Epithelial cell of esophagus (primary cell): ENCODE measurements at places on chromosomes 16 and 17.

DNA sequence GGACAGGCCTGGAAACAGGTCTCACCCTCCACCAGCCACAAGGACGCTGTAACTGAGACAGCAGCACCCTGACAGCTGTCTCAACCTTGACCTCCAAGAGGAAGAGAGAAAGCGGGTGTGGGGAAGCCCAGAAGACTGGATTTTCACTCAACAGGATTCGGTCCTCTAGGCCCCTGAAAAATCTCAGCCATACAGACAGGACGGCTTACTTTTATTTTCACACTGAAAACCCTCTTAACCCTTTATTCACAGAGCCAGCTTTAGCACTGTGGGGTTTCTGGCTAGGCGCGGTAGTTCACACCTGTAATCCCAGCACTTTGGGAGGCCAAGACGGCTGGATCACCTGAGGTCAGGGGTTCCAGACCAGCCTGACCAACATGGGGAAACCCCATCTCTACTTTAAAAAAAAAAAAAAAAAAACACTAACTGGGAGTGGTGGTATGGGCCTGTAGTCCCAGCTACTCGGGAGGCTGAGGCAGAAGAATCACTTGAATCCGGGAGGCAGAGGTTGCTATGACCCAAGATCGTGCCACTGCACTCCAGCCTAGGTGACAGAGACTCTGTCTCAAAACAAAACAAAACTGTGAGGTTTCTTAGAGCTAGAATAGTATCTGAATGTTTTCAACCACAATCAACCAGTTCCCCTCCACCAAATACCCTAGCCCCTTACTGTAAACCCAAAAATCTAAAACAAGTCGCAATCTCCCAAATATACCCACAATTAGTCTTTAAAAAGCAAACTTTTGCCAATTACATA, 5.3 kb downstream of the ANKRD11 start:
- no peak for DNase-seq

- DNase-seq = no peak
Observed at GRCh38 chr17:13244513-13244912, 226.7 kb upstream of the ELAC2 start.

DNA sequence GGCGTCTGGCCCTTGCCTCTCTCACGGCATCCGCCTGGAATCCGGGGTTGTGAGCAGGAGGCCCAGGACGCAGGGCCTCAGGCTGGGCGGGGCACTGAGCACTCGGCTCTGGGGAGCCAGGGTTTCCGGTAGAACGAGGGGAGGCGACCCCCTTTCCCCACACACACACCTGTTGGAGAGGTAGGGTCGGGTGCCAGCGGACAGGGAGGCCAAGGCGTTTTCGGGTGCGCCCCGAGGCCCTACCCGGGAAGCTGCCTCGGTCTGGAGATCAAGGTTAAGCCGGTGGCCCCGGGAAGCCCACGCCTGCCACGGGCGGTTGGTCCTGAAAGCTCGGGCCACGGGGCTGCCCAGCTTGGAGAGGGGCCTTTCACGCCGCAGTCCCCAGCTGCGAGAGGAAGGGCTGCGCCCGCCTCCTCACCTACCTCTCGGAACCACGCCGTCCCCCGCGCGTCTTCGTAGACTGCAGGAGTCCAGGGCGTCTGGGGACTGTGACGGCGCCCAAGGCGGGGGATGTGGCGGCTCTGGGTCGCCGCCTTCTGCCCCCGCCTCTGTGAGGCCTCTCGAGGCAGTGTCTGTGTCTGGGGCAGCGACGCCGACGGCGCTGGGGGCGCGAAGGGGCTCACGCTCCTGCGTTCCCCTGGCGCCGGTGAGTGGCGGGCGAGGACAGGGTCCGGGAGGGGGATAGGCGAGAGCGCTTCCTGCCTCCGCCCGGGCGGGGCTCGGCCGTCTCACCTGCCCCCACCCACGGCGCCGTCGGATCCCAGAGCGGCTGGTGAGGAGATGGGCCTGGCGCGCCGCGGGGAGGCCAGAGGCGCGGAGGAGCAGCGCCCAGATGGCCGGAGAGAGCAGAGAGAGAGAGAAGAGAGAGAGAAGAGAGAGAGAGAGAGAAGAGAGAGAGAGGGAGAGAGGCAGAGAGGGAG, 20.3 kb upstream of the HOXB9 start:
- no peak for DNase-seq

GRCh38 chr16:86545954-86546637, 8.9 kb downstream of the MTHFSD start:
- DNase-seq = no peak

GRCh38 chr17:79902146-79902791, 63.0 kb upstream of the CBX4 start:
- DNase-seq = peak; percentile 34
